ENCODE measurements at places on chromosomes 6 and 20.

DNA sequence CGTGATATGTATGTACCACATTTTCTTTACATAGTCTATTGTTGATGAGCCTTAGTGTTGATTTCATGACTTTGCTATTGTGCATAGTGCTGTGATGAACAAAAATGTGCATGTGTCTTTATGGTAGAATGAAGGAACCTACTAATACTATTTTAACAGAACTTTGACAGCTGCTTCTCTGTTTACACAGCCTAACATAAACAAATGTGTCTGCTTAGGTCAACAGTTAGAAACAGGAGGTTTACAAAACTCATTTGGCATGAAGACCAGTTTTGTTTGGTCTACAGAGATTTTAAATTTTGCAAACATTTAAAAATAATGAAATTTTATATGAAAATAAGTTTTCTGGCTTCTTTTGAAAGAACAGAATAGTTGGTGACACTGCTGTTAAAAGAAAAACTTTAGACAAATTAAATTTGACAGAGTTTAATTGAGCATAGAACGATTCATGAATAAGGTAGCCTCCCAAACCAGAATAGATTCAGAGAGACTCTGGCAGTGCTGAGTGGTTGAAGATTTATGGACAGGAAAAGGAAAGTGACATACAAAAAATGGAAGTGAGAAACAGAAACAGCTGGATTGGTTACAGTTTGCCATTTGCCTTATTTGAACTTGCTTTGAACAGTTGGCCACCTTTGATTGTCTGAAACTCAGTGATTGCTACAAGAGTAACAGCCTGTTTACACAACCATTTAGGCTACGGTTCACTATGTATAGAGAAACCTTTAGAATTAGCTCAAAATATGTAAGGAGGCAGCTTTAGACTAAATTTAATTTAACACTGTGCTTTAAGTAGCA is 715.8 kb upstream of the HS3ST5 start:
- DNase-seq, result no peak

DNA sequence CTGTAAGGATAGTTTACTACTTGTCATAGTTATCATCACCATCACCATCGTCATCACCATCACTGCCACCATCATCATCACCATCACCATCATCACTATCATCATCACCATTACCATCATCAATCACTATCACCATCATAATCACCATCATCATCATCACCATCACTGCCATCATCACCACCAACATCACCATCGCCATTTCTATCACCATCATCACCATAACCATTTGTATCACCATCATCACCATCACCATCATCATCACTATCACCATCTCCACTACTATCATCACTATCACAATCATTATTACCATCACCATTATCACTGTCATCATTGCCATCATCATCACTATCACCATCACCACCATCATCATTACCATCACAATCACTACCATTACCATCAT is 655.5 kb upstream of the DEFB115 start:
- no peak for DNase-seq

DNA sequence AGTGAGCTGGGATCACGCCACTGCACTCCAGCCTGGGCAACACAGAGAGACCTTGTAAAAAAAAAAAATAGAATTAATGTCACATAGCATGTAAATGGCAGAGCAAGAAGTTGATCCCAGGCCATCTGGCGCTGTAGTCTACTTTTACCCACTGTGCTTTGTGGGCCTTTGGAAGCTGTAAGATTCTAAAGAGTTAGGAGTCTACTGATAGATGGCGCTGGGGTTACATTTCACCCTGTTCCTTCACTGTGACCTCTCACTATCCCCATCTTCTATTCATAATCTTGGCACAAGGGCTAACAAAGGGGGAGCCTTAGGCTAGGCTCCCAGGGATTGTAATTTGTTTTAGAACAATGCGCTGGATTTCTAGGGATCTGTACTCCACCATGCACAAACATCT is 24.4 kb downstream of the SIRPD start:
- no peak for DNase-seq

DNA sequence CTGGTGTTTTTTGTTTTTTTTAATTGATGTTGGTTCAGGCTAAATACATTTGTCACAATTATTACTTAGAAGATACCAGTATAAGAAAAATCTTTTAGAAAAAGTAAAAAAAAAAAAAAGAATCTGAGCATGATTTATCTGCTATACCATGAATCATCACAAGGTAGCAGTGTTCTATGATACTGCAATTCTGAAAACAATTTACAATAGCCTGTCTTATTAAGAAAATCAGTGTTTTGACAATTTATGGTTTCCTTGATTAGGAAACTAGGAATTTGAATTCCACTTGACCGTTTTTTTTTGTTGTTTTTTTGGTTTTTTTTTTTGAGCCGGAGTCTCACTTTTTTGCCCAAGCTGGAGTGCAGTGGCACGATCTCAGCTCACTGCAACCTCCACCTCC is 9.3 kb upstream of the MAK start:
- no peak for DNase-seq

DNA sequence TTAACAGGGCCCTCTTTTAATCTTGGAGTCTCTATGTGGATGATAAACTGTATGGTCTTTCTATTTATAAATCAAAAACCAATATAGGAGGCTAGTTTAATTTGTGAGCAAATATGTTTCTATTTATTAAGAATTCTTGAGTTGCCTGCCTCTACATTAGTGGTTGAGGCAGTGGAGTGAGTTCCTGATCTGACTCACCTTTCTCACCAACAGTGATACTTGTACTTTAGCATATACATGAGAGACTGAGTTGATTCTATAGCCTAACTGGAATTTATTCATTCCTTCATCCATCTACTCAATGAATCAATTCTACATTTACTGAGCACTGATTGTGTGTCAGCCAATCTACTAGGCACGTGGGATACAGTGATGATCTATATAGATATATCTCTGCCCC is 126.9 kb downstream of the TRMT11 start:
- no peak for DNase-seq

DNA sequence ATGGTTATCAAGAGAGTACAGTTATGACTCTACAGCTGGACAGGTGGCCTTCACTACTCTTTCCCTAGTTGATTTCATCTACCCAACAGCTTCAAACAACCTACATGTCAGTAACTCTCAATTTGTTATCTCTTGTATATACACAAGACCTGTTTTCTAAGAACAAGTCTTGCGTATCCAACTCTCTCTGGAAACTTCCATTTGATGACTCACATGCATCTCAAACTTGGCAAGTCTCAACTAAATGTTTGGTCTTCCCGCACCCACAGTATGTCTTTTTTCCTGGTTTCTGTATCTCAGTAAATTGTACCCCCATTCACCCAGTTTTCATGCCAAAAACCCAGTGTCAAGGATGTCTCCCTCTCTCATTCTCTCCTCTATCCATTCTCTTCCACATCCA is 97.7 kb downstream of the BTBD9 start:
- DNase-seq, result no peak

- DNase-seq, result no peak
These were observed 337 bp downstream of the ESF1 start for GRCh38 chr20:13784271-13784892.

DNA sequence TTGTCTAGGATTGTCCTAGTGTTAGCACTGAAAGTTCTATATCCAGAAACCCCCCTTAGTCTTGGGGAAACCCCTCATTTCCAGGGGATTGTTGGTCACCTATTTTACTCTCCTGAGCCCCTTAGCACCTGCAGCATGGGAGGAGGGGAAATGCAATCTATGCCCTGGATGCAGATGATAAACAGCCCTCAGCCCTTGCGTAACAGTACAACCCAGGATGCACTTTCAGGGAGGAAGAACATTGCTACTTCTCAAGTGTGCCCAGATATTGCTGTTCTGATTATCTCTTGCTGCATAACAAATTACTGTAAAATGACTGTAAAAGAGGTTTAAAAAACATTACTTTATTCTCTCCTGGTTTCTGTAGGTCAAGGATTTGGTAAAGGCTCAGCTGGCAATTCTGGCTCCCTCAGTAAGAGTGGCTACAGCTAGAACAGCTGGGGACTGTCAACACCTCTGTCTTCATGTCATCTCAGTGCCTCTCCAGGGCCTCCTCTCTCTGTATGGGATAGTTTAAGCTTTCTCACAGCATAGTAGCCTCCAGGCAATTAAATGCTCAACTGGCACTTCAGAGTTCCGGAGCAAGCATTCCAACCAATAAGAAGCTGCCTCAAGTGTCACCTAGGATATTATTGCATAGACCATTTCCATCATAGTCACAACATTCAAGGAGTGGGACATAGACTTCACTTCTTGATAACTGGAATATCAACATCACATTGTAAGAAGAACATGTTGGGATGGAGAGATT is 117.8 kb upstream of the FOXO3 start:
- no peak for DNase-seq

- no peak for DNase-seq
These were observed 1.7 kb downstream of the ARFGEF2 start for GRCh38 chr20:48923149-48923718.

DNA sequence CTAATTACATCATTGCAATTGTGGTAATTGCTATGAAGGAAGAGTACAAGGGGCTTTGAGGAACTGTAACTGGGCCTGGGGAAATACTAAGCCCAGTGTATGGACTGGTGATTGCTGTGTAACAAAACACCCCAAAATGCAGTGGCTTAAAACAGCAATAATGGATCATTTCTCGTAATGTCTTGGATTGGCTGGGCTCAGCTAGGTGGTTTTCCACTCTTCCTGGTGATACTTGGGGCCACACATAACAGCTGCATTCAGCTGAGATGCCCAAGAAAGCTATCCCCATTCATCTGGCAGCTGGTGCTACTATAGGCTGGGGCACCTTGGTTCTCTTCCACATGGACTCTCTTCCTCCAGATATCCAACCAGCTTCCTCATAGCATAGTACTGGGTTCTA is 150.3 kb downstream of the EYA2 start:
- DNase-seq, result no peak

DNA sequence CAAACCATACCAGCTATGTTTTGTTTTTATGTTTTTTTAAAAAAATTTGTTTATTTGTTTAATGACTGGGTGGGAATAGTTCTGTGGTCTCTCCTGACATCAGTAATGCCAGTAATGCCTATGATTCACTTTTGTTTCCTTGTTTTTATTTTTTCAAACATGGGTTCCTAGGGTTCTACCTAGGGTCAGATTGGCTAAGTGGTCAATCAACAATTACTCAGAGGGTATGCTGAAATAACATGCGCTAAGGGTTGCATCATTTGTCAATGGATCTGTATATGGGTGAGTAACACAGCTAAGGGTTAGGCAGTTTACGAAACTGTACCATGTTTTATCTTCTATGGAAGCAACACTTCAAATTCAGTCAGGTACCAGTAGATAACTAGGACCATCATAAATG is 583.8 kb upstream of the GJE1 start:
- DNase-seq, result no peak

- DNase-seq, result no peak
These were observed 230.5 kb upstream of the KHDRBS2 start for GRCh38 chr6:62516291-62517141.

GRCh38 chr20:7503501-7503900 is 436.8 kb downstream of the HAO1 start:
- DNase-seq, result no peak

GRCh38 chr6:25004357-25004756 is 68.6 kb upstream of the RIPOR2 start:
- no peak for DNase-seq

- no peak for DNase-seq
These were observed 208.0 kb downstream of the ARHGAP18 start for GRCh38 chr6:129501740-129502660.

GRCh38 chr6:40460380-40460779 is 126.8 kb downstream of the LRFN2 start:
- DNase-seq, result no peak
